ENCODE measurements at places on chromosomes 5 and 9.

DNA sequence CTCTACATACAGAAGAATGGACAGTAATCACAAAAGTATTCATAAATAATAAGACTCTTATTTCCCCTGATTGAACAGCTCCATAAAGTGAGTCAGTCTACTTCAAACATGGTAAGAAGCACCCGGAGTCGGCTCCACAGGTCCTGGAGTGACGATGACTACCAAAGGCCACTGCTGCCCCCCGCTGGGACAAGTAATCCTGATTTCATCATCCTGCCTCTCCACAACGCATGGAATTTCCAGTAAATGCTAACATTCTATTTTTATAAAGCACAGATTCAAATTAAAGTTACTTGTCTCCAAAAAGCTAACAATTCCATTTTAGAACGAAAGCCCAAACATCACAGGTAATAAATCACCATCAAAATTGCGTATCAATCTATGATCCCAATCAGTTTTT, 16.2 kb downstream of the ATPSCKMT start:
- no peak for ATAC-seq

GRCh38 chr5:93909356-93909755, 168.0 kb upstream of the POU5F2 start:
- ATAC-seq: no peak

- ATAC-seq: no peak
Measured at GRCh38 chr9:127854184-127854806, at the start of gene ENG. TSS of gene ENG (minus strand) at chr9:127854658. CDS start at chr9:127854355, 303 bp downstream.

DNA sequence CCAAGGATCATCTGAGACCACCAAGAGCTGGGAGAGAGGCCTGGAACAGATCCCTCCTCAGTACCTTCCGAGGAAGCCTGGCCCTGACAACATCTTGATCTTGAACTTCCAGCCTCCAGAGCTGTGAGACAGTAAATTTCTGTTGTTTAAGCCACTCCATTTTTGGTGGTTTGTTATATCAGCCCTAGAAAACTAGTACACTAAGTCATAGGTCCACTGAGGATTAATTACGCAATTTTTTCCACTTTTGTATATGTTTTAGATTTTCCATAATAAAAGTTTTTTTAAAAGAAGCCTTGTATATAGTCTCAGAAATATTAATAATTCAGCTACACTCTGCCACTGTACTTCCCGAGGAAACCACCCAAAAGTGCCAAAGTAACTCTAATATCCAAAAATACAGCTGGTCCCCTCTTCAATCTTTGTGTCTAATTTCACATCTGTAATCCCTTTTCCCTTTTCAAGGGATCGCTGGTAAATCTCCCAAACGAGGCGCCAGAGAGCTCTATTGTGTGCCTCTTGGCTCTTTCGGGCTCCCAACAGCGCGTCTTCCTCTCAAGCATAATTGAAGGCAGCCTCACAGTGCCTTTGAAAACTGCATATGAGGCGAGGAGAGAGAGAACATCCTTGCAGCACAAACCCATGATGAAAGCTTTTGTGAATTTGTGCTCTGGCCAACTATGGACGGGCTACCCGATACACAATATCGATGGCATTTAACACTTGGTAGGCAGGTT, 32.7 kb downstream of the PRUNE2 start:
- no peak for ATAC-seq

DNA sequence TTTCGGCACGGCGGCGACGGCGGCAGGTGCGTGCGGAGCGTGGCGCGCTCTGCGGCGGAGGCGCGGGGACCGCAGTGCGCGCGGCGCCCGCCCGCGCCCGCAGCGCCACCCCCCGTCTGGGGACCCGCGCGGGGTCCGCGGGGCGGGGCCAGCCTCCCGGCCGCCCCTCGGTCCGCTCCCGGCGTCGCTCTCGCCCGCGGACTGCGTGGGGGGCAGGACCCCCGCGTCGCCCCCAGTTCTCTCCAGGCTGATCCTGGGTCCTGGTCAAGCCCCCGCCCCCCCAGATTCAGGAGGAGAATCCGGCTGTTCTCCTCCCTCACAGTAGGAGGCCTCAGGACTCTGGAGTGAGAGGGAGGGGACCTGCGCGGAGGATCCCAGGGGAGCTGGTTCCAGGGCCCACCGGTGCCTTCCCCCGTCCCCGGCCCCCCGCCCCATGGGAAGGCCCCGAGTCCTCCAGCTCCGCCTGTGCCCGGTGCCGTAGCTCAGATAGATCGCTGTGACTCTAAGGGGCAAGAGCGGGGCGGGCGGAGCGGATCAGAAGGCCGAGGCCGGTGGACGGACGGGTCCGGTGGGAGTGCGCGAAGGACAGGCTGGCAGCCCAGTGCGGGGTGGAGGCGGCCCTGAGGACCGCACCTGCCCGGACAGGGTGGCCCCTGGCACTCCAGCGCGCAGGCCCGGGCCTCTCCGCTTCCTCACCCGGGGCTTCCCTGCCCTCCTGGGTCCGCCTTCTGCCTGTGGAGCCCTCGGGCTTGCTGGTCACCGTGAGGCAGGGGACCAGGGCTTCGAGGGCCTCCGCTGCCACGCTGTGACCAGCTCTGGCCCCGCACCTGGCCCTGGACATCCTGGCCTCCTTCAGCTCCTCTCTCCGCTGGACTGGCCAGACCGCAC, at the start of gene RNF208:
TSS of gene RNF208 (minus strand) at position 51 of the 888 bp plus-strand sequence. CDS start 1,028 bp downstream, outside the sequence.
- ATAC-seq: no peak

DNA sequence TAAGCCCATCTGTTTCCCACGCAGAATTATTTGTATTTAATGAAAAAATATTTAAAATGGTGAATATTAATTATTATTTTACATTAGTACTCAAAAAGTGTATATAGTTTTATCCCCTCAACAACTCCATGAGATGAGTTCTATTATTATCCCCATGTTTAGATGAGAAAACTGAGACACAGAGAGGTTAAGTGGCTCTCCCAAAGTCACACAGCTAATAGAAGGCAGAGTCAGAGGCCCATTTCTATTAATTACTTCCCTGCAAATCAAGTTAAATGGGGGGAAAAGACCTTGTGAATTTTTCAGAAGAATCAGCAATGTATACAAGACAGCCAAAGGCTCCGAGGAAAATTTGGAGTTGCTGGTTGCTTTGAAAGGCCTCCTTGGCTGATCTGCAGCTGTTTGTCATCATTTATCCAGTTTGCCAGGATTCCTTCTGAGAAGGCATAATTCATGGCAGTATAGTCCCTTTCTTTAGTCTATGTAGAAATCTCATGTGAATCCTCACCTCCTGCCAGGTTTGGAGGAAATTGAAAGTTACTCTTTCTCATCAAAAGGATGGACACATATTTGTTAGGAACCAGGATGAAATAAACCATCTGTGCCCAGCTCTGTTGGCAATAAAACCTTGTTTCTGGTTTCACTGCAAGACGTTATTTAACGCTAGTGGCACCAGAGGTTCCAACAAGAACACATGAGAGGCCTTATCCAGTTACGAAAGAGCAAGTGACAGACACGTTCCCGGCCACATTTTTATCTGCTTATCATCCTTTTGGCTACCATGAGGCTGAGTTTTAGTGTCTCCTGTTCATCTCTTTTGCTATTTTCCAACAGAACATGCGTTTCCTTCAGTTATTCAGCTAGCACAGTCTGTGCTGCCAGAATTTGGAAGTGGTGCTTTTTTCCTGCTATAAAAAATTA, 621 bp downstream of the FYB1 start:
- no peak for ATAC-seq

GRCh38 chr5:30908356-30908755, 285.1 kb upstream of the CDH6 start:
- no peak for ATAC-seq

DNA sequence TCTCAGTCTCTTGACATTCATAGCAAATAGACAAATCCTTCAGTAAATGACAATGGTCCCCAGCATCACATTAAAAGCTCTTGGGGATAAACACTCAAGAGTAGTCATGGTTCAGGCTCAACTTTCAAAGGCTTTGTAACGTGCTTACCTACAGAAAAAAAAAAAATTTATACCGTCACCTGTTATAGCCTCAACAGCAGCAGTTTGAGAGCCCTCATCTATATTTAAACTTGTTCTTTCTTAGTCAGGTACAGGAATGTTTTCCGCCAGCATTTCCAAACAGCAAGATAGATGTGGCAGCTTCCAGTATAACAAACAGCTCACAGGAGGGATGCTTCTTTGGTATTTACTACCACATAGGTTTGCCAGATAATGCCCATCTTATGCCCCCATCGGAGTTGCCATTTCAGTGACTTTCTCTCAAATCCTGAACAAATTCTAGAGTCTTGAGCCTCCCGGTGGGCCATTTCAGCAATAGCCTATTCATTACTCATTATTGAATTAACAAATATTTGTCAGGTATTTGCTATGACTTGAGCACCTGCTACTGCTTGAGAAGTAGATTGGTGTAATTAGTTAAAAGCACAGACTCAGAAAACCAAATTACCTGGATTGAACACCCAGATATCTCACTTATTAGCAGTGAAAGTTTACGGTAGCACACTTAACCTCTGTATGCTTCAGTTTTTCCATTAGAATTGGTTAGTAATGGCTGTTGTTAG, 470.0 kb downstream of the EBF1 start:
- no peak for ATAC-seq

DNA sequence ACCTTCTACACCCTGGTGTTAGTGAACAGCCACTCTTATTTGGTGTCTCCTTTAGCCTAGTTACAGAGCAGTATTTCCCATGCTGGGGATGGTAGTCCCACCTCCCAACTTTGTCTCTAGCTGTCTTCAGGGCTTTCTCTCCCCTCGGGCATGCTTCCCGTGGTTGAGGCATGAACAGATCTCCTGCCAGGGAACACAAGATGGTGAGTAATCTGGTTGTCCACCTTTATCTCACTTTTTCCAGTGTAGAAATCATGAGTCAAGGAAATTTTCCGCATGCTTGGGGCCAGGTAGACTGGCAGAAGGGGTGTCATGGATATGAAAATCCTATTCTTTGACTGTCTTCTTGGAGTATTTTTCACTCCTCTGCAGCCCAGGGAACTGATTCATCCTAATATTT, 532.9 kb downstream of the ANXA1 start:
- ATAC-seq: no peak

DNA sequence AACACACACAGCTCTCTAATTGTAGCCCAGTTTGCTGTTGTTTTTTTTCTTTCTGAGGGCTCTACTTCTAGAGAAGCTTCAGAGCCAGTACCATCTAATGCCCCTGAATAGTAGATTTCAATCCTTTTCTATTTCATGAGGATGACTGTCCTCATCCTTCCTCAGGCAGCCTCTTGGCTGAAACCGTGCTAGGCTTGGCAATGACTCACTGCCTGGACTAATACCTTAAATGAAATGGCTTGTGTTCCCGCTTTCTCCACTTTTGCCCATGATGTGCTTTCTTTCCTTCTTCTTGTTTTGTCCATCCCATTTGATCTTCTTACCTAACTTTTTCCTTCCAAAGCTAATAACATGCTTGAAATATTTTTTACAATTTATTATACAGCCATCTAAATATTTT, 80.1 kb downstream of the ITGA1 start:
- no peak for ATAC-seq

DNA sequence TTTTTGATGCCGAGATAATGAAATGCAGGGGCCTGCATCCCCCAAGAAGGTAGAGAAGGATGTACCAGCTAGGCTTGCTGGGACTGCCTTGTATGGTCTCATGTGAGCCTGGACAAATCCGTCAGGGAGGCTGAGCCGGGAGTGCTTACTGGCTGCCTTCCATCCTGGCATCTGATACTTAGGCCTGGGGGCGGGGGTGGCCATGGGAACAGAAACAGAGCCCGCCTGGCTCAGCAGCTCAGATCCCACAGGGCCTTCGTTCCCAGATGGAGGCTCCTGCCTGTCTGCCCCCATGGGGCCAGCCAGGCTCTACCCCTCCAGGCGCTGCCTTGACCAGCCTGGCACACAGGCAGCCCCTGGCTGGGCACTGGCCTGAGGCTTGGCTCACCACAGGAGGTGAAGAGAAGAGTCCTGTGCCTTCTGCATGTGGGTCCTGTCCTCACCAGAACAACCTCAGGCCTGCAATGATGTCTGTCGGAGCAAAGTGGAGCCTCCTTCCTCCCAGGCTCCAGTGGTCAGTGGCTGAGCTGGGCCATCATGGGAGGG, 10.5 kb upstream of the SPATA31E1 start:
- no peak for ATAC-seq

- ATAC-seq: no peak
Measured at GRCh38 chr9:114763220-114763619, 42.6 kb downstream of the TNFSF15 start.

GRCh38 chr5:61349935-61350334, 17.9 kb downstream of the ZSWIM6 start:
- ATAC-seq: no peak

DNA sequence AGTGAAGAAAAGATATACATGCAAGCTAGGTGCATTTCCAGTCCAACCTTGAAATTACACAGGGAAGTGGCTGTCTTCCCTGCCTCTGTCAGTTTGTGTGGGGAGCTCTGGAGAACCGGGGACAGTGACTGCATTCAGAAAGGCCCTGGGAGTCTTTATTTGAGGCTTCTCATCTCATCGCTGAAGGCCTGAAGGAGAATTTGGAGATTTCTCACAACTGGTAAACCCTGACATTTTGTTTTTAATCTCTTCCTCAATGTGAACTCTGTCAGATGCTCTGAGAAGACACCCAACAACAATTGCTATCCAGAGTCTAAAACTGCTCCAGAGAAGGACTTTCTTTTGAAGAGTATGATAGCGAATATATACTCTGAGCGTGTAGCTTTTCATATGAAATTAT, 33.0 kb downstream of the MACIR start:
- no peak for ATAC-seq

DNA sequence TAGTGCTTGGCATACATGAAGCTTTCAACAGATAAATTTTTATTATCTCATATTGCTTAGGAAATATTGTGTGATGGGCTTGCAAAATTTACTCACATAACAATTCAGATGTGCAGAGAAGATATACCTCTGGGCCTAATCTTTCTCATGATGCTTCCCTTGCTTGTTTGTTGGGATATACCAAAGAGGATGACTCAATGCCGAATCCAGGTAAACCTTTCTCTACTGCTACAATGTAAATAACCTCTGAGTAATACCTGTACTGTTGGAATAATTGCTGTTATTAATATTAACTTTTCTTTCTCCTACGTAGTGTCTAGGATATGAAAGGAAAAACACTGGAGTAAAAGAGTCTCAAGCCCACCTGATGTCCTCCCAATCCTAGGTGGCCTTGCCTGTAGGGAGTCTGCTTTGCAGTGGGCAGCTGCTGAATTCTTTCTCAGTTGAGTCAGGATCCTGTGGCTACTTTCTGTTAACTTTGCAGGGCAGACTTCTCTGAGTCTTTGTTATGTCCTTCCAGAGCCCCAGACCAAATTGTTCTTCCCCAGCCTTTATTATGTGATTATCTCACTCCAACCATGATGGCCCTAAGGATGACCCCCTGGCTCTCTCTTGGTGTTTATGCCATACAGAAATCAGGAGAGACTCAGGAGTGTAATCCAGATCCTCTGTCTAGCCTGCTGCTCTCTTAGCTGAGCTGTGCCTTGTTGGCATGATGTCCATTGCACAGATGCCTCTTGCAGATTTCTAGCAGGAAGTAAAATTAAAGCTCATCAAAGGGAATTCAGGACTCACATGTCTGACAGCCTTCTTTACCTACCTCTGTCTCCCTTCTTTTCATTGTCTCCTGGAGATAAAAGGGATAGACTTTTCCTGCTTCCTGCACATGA, 208.1 kb downstream of the SNX18 start:
- ATAC-seq: no peak

- no peak for ATAC-seq
Measured at GRCh38 chr5:150213530-150213929, 23.7 kb downstream of the SLC6A7 start.

- no peak for ATAC-seq
Measured at GRCh38 chr5:135026645-135027265, 7.3 kb downstream of the PITX1 start.

Measured in activated CD4-positive, CD25-positive, alpha-beta regulatory T cell treated with anti-CD3 and anti-CD28 coated beads, Interleukin-2, amount 50 U/mL, for 24 hours (primary cell).